CD4-positive, alpha-beta T cell treated with Interleukin-2 at 100 ng/mL for 4 hours (primary cell): ENCODE measurements at places on chromosomes 5 and 9.
A peak's percentile ranks its signal among the peaks of the same experiment; 100 is the strongest.

DNA sequence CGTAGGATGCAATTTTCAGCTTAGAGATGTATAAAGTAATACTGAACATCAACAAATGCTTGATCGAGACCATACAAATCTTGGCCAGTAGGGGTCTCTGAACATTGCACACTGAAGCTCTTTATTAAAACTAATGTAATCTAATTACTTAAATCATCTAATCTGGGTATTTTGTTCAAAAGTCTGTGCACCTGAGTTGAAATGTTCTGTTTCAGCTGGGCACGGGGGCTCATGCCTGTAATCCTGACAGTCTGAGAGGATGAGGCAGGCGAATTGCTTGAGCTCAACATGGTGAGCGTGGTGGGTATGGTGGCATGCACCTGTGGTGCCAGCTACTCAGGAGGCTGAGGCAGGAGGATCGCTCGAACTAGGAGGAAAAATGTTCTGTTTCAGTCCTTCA, 41.0 kb downstream of the ESM1 start:
- peak; percentile 73 for DNase-seq

DNA sequence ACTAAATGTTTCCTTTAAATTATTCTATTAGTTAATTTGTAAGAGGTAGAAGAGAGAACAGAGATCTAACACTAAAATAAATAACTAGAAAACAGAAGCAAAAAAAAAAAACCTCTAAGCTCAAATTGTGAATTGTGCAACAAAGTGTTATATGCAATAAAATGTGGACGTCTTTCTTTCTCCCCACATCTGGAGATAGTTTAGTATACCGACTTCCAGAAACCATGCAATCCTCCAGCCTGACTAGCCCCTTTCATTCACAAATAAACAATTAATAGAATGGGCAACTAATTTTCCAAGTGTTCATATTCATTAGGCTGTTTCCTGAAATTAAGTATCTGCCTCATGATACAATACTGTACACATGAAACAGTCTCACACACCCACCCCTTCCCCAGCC, 258.5 kb downstream of the BNC2 start:
- no peak for DNase-seq

DNA sequence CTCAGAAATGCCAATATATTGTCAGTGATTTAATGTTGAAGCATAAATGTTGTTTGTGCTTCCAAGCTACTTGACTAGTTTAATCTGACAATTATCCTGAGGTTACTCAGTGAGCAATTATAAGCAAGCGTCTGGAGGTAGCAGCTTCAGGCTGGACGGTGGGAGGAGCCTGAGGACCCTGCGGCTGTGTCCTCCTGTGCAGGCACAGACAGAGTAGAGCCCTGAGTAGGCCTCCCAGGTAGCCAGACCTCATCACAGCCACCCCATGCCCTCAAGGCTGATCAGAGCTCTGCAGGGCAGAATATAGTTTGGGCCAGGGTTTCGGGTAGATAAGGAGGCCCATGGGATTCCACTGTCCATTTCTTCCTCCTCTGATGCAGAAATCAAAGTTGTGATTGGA, 153.6 kb downstream of the DRD1 start:
- DNase-seq: no peak

DNA sequence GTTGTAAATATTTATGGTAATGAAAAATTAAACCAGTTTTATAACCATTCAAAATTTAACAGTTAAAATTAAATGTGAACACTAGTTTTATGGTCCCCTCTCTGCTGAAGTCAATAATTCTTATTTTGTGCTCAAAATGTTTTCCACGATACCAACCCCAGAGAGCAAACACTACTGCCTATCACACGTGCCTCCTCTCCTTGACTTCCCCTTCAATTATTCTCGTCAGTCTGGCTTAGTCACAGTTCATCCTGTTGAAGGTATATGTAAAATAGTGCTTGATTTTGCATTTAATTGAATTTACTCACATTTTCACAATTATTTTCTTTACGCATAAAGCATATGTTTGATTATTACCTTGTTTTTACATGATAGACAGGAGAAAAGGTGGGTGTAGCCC, 148.8 kb downstream of the CCDC192 start:
- no peak for DNase-seq

GRCh38 chr5:96601715-96602244, 60.4 kb upstream of the CAST start:
- DNase-seq: peak; percentile 80

DNA sequence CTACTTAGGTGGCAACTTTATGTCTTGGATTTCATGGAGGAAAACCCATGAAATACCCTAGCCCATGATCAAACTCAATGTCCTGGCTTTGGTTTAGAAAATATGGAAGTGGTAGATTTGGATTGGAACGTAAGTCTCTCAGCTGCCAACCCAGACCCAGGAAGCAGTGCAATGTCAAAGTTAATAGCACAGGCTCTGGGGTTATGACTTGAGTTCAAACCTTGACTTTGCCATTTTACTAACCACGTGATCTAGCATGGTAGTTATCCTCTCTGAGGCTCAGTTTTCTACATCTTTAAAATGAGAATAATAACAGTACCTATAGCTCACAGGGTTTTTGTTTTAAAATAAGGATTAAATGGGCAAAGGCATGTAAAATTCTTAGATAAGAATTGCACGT, 13.8 kb downstream of the FYB1 start:
- DNase-seq: no peak

DNA sequence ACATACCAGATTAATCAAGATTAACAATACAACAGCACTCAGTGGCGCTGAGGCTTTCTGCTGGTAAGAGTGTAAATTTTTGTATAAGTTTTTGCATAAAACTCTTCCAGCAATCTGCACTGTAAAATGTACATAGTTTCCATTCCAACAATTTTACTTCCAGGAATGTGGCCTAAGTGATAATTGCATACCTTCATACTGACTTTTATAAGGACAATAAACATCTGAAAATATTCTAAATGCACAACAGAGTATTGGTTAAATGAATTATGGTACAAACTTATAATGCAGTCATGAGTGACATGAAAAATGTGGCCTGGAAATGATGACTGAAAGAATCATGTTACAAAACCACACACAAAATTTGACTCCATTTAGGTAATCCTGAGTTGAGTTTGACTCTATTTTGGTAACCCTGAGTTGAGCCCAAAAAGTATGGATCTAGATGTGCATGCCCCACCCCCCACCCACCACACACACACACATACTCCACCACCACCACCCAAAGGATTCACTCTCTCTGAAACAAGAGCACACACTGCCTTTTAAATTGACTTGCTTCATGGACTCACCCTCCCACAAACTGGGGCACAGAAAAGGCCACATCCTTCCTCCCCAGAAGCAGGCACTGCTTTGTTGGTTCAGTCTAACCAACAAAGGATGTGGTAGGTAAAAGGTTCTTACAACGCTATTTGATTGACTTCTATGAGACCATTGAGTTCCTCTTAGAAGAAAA, 137.6 kb downstream of the SUSD1 start:
- DNase-seq: peak; percentile 77

DNA sequence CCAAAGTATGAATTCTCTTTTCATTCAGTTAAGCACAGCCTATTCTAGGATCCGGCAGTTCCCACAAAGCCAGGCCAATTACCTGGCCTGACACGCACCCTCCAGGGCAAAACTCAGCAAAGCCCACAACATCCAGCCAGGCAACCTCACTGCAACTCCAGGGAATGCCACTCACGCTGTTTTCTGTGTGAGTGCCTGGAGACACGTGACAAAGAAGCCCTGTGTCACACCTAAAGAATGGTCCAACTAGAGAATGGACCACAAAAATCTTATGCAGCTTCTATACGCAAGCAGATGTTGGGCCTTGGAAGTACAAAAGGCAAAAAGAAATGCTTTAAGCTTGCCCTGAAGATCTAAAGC, 20.2 kb downstream of the RETREG1 start:
- DNase-seq: no peak
